H4 (cell line): ENCODE measurements at places on chromosomes 7 and 10. TPM values are rescaled to one million over a fixed set of nuclear protein-coding genes. Genes with fewer than 3 reads are reported as not detected.

The MACROH2A2 gene
- 37.9 and 42.7 TPM in 2 replicates for total RNA-seq

GRCh38 chr10:14653271-14654161 is 121.2 kb downstream of the FAM107B start:
- peak; percentile 80 for DNase-seq

DNA sequence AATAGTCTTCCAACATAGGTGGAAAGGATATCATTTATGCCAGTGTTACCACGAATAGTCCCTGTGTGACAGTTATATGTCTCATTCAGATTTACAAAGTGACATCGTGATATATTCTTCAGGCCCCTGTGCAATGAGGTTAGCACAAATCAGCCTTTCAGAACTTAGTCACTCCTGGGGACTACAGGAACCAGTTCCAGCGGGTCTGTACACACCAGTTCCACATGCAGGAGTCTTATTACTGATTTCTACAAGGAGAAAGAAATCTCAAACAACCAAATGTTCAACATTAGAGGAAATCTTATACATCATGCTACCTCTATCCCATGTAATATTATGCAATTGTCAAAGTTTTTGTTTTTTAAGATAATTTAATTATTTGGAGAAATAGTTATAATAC is 4.4 kb upstream of the WDR91 start:
- DNase-seq = no peak

The ZNF804B gene
- 0.10 and 0.17 TPM in 2 replicates for total RNA-seq

DNA sequence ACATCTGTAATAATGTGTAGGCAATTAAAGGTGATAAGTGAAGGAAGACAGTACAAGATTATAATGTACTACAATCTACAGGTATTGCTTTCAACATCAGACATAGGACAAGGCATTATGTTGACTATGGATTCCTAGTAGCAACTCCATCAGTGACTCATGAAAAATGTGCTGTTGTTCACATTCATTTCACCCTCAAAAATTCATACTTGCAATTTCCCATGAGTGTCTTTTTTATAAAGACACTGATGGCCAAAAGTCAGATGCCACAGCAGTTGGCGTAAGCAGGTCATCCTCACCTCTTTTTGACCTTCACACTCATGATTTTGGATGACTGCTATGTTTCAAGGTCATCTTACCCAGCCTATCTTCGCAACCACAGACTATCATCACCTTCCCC is 100.0 kb upstream of the AMPH start:
- DNase-seq = no peak

DNA sequence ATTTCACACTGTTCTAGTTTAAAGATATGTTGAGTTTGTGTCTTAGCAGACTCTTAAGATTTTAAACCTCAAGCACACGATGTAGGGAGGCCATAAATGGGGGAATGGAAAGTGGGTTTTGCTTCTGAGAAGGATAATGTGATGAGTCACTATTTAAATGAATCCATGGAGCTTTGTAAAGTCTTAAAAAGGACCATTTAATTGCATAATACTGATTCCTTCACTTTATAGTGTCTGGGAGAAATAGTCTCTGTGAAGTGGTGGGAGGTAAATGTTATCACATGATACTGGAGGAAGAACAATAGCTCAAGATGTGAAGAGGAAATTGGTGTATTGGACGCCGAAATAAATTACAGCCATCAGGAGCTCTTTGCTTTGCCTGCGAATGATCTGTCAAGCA is 84.0 kb upstream of the MYO3A start:
- no peak for DNase-seq

DNA sequence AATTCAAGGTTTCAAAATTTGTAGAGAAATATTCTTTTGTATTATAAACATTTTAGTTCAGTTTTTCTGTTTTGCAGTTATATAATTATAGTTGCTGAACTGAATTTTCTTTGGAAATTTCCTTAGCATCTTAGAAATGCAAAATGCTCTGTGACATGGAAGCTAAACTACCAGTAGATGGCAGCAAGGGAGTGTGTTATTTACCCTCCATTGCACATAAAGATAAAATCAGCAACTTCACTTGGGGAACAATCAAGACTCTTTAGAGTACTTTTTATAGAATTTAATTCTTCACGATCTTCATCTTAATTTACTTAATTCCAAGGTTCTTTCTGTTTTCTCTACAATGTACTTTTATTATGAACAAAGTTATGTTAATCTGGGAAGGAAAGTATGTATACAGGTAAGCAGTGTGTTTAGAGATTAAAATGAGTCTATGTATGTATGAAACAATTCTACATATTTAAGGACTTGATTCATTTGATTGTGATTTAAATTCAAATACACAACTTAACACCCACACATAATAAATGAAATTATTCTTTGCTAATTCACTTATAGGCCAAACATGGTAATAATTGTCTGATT is 404.2 kb downstream of the THSD7A start:
- peak; percentile 90 for DNase-seq

The EIF3B gene
- total RNA-seq = 361 and 382 TPM in 2 replicates

DNA sequence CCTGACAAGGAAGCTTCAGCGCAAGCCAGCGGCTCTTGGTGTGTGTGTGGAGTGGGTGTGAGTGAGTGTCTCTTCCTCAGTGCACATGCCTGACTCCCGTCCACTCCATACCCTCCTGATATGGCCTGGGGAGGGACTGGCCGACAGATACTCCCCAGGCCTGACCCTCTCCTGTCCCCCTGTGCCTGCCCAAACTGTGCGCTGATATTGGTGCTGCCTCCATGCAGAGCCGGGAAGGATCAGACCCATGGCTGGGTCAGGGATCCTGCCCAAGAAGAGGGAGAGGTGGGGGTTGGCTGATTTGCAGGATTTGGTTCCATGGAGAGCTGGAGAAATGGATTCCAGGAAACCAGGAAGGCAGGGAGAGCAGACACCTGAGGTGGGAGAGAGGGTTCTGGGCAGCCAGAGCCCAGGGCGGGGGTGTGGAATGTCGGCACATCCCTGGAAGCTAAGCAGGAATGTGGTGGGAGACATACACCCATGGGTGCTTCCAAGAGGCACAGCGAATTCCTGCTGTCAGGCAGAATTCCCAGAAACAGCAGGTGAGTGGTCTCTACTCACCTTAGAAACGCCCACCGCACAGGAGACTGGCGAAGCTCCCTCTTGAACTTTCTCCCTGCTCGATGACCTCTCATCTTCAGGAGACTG is 6.3 kb downstream of the CALML5 start:
- DNase-seq = no peak

- DNase-seq = no peak
These were observed 6.8 kb downstream of the CYP26A1 start for GRCh38 chr10:93080350-93081046.

DNA sequence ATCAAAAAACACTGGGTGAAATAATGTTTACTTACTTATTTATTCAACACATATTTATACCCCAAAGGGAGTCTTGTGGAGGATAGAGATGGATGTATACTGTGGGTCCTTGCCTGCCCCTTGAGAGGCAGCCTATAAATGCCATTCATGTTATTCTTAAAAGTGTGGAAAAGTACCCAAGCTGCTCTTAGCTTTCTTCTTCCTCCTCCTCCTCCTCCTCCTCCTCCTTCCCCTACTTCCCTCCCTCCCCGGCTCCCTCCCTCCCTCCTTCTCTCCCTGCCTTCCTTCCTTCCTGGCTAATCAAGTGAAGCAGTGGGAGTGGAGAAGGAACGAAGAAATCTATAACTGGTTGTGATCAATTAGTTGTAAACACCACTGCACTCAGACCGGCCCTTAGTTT is 21.2 kb upstream of the IGF2BP3 start:
- DNase-seq = no peak
